ENCODE measurements at places on chromosomes 4 and X.

GRCh38 chr4:128155231-128155855, 94.2 kb downstream of the LARP1B start:
- no peak for DNase-seq

GRCh38 chr4:123343400-123344041, 53.1 kb upstream of the SPRY1 start:
- DNase-seq = no peak

DNA sequence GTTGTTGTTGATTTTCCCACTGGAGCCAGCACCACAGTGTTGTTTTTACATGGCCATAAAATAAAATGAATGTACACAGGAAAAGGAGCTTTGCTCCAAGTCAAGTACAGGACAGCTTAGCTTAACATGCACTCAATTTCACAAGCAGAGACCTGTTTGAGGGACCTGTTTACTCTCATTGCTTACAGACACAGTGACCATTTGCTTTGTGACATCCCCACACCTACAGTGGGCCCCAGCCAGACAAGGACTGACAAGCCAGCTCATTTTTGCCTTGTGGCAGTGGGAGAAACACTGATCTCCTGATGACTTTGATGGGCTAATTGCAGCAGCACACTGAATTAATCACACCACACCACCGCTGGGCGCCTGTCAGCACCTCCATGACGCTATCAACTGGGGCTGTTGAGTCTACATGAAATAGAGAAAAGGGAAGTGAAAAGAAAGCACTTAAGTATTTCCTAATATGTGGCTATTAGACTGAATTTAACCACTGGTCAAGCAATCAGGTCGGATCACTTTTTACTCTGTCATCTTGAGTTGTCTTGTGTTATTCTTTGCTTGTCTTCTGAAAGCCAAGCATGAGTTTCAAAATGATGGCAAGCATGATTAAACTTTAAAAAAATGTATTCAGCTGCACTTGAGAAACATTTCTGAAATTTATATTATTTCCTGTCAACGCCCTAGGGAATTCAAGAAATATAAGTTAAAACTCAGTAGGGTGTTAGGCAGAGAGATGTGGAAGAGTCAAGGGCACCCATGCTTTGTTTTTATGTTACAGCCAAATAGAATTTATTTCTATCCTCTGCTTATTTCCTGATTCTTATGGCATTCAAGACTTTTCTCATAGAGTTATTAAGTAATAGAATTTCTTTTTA, 557.7 kb downstream of the RAB28 start:
- no peak for DNase-seq

DNA sequence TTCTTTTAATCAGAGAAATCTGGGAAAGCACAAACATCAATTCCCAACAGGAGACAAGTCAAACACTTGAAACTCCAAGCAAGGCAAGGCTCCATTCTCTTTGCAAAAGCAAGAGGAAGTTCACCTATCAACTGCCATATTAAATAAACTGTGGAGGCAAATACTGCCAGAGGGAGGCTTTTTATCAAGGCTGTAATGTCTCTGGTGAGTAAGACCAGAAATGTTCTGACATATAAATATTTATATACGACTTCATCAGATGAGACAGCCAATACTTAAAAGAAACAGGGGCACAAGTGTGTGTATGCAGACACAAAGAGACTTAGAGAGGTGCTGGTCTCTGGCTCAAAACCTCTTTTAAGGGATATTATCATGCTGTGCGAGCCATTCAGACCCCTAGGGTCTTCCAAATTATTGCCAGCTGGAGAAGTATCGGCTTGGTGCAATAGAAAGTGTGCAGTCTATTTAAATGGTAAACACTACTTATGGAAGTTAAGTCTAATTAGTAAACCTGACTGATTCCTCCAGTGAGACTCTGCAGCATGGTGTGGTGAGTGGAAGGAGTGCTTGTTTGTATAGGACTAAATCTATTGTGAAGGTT, 24.4 kb downstream of the DCX start:
- no peak for DNase-seq

DNA sequence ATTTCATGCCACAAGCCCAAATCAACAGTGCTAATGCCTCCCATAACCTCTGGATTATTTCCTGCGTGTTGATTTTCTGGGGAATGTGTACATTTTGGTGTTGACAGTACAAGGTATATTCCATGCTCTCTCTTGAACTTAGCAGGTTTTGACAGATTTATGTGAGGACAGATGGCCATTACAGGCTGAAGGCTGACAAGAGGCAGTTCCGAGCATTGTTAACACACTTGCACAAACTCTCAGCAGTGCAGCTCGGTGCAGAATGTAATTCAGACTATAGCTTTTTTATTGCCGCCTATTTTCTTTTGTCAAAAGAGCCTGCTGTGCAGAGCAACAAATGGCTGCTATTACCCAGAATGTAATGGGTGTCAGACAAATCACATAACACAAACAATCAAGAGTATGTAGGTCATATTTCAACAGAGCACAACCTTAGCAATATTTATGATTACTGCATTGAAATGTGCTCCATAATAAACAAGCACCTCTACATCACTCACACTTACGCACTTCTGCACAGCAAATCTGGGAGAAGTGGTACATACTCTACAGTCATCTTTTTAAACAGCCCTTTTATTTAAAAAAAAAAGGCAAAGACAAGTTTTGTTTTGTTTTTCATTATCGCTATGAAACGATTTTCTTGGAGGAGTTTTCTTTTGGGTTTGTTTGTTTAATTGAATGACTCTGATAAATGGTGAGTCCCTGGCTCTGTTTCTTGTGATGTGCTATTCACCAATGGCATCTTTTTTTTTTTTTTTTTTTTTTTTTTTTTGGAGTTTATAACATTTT, 71.6 kb downstream of the PPARGC1A start:
- no peak for DNase-seq

Data from NCI-H446 (cell line).